Fibroblast of lung (primary cell): ENCODE measurements at places on chromosomes 5 and 9. TPM values are rescaled to one million over a fixed set of nuclear protein-coding genes. Genes with fewer than 3 reads are reported as not detected.

ARL14EPL gene
- total RNA-seq = not detected in 2 replicates

GLDC gene
- 0.51 and 0.83 TPM in 2 replicates for total RNA-seq

ERBIN gene
- total RNA-seq = 79.9 and 127 TPM in 2 replicates

PCDHGA7 gene
- total RNA-seq = 2.8 and 6.8 TPM in 2 replicates

CAVIN4 gene
- 1.0 and 1.5 TPM in 2 replicates for total RNA-seq

ADAMTS2 gene
- total RNA-seq = 16.2 and 27.0 TPM in 2 replicates

PNPLA7 gene
- total RNA-seq = 1.3 and 3.0 TPM in 2 replicates

SUSD3 gene
- total RNA-seq = 2.8 and 4.6 TPM in 2 replicates

GABRA6 gene
- not detected in 2 replicates for total RNA-seq

PTPRD gene
- total RNA-seq = 3.3 and 4.8 TPM in 2 replicates

ORM2 gene
- not detected in 2 replicates for total RNA-seq

ABLIM3 gene
- total RNA-seq = 37.2 and 48.1 TPM in 2 replicates

PDE8B gene
- 0.17 and 0.26 TPM in 2 replicates for total RNA-seq
